Stimulated activated memory B cell treated with anti-CD40 and anti-IgM and Interleukin-4, amounts not matched to agents 10 μg/mL and 1 μg/mL and 100 μg/mL, for 72 hours (primary cell): ENCODE measurements at places on chromosomes 12 and 14.

DNA sequence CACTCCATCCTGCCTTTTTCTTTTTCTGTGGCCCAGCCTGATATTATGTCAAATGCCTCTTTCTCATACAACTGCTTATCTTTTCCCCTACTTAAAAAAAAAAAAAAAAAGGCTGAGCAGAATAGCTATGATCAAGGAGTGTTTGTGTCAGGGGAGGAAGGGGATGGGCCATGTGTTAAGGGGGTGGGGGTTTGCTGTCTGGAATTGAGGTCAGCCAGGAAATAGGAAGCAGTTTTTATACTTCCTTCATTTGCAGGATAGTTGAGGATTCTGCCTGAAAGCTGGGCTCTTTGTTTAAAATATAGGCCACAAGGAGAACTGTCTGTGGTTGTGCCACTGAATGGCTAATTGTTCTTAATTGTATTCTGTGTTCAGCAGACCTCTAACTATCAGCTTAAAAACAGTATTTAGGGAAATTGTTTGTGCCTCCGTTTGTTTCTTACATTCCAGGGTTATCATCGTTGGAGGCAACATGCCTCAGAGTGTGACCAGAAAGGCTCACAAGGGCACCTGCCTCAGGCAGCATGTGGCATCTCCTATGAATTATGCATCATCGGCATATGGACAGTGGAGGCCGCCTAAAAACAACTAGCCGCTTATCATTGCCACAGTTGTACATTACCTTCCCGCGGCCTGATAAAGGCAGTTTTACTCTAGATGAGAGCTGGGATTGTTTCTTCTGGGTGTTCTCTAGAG lies 96.0 kb downstream of the SRGAP1 start:
- H3K36me3 ChIP-seq, result no peaks in the 10 kb centered on the region
- peaks cover 8% of the 10 kb centered on the region for H3K4me1 ChIP-seq
- no peaks in the 10 kb centered on the region for H3K27me3 ChIP-seq
- H3K27ac ChIP-seq, result no peak overlapping the region
- no peak overlapping the region for H3K4me3 ChIP-seq

GRCh38 chr14:42316693-42317092 lies 710.0 kb downstream of the LRFN5 start:
- H3K27me3 ChIP-seq, result no peaks in the 10 kb centered on the region
- H3K4me3 ChIP-seq, result no peak overlapping the region
- no peaks in the 10 kb centered on the region for H3K36me3 ChIP-seq
- no peak overlapping the region for H3K27ac ChIP-seq
- no peaks in the 10 kb centered on the region for H3K4me1 ChIP-seq

DNA sequence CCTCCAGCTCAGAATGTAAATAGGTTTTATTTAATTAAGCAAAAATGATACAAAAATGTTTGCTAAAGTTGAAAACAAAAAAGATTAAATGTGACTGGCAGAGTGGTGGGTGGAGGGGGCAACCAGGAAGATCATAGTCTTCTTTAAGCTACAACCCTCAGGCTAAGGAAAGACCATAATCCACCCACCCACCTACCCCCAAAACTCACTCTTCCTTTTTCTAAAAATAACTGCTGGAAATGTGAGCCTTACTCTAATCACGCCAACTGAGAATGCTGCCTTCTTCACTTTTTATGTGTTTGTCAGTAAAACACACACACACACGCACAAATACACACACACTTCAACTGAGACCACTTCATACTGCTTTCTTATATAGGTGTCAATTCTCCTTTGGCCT lies 230.0 kb upstream of the EGLN3 start:
- no peak overlapping the region for H3K27ac ChIP-seq
- H3K36me3 ChIP-seq, result no peaks in the 10 kb centered on the region
- no peak overlapping the region for H3K4me3 ChIP-seq
- peaks cover 7% of the 10 kb centered on the region for H3K4me1 ChIP-seq
- peaks cover 10% of the 10 kb centered on the region for H3K27me3 ChIP-seq

GRCh38 chr12:17276196-17276595 lies 670.2 kb upstream of the LMO3 start:
- H3K36me3 ChIP-seq, result no peaks in the 10 kb centered on the region
- no peak overlapping the region for H3K27ac ChIP-seq
- no peaks in the 10 kb centered on the region for H3K4me1 ChIP-seq
- H3K4me3 ChIP-seq, result no peak overlapping the region
- no peaks in the 10 kb centered on the region for H3K27me3 ChIP-seq

DNA sequence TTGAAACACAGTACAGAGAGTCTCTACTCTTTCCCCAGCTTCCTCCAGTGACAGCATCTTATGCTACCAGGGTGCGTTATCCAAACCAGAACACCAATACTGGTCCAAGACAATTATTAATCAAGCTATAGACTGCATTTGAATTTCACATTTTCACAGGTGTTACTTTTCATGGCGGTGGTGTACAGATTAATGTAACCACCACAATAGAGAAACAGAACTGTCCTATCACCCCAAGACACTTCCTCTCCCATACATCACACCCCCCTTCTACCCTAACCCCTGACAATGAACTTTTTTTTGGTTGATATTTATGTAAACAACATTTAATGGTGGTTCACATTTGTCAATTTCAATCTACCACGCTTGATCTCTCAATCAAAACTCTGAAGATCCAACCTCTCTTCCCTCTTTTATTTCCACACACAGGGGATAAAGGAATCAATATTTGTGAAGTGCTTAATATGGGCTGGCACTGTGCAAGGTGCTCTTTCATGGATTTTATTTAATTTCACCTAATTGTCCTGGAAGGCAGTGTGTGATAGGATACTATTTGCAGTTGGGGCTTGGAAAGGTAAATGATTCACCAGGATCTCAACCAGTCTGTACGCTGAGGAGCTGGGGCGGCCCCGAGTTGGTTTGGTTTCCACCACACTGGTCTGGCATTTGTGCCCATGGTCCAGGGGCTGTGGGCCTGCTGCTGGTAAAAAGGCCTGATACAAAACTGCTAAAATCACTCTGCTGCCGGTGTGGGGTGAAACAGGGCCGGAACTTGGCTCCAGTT lies 54.6 kb upstream of the DICER1 start:
- no peak for ATAC-seq
- no peaks in the 10 kb centered on the region for H3K27me3 ChIP-seq
- H3K27ac ChIP-seq, result no peak overlapping the region
- H3K4me3 ChIP-seq, result no peak overlapping the region
- H3K36me3 ChIP-seq, result peaks cover 46% of the 10 kb centered on the region

DNA sequence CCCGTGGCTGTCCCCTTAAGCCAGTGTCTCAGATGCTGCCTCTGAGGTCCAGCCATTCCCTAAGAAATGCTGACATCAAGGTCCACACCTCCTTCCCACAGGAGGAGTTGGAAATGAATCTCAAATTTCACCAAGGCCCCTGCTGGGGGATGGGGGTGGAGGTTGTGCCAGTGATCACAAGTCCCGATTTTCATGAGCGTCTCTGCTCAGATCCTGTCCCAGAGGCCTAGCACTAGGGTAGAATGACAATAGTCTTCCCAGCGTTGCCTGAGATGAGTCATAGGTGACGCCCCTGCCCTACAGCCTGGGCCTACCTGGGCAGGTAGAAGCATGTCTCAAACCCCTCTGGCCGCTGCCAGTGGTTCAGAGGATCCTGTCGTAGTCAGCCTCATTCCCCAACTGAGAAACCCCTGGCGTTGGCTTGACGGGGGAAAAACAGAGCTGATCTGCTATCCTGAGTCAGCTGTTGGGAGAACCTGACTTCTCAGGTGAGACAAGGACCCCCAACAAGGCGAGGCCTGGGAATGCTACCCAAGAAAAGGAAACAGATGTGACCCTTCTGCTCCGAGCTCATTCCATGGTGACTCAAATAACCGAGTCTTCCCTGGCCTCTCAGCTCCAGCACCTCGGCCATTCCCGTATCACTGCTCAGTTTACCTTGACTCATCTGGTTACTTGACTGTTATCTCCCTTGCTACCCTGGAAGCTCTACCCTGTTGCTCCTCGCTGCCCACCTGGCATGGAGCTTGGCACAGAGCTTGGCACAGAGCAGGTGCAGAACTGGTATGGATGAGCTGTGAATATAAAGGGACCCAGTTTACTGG lies 21.8 kb upstream of the SPPL3 start:
- H3K36me3 ChIP-seq, result no peaks in the 10 kb centered on the region
- no peak overlapping the region for H3K4me3 ChIP-seq
- no peaks in the 10 kb centered on the region for H3K4me1 ChIP-seq
- no peaks in the 10 kb centered on the region for H3K27me3 ChIP-seq
- H3K27ac ChIP-seq, result no peak overlapping the region

- no peak overlapping the region for H3K4me3 ChIP-seq
- ATAC-seq, result no peak
- H3K27ac ChIP-seq, result no peak overlapping the region
- no peaks in the 10 kb centered on the region for H3K4me1 ChIP-seq
- no peaks in the 10 kb centered on the region for H3K27me3 ChIP-seq
Measured at GRCh38 chr12:99911081-99911480, 73.7 kb downstream of the ANKS1B start.

GRCh38 chr12:52264435-52264825 lies 10.0 kb upstream of the KRT86 start:
- peaks cover 27% of the 10 kb centered on the region for H3K27me3 ChIP-seq
- ATAC-seq, result no peak
- no peaks in the 10 kb centered on the region for H3K4me1 ChIP-seq
- H3K36me3 ChIP-seq, result no peaks in the 10 kb centered on the region
- H3K4me3 ChIP-seq, result no peak overlapping the region
- no peak overlapping the region for H3K27ac ChIP-seq

DNA sequence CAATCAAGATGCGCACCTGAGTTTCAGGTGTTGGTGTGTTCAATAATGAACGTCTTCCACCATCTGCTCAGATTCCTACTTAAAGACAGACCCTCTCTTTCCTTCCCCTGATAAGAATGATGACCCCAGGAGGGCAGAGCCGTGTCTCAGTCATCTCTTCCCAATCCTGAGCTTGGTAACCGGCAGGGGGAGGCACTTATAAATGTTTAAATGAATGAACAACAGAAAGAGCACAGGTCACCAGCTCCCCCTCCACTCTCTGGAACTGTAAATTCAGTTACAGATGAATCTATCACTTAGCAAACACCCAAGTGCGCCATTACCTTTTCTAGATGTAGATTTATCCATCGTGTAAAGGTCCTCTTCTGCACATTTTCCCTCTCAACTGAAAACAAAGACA lies 72.4 kb upstream of the DICER1 start:
- H3K4me3 ChIP-seq, result no peak overlapping the region
- ATAC-seq, result no peak
- no peaks in the 10 kb centered on the region for H3K27me3 ChIP-seq
- H3K4me1 ChIP-seq, result peaks cover 18% of the 10 kb centered on the region
- H3K27ac ChIP-seq, result no peak overlapping the region

GRCh38 chr12:123050331-123050831 lies 69.9 kb downstream of the ARL6IP4 start:
- H3K4me3 ChIP-seq, result no peak overlapping the region
- no peak overlapping the region for H3K27ac ChIP-seq
- H3K4me1 ChIP-seq, result peaks cover 5% of the 10 kb centered on the region
- no peaks in the 10 kb centered on the region for H3K27me3 ChIP-seq
- no peaks in the 10 kb centered on the region for H3K36me3 ChIP-seq

DNA sequence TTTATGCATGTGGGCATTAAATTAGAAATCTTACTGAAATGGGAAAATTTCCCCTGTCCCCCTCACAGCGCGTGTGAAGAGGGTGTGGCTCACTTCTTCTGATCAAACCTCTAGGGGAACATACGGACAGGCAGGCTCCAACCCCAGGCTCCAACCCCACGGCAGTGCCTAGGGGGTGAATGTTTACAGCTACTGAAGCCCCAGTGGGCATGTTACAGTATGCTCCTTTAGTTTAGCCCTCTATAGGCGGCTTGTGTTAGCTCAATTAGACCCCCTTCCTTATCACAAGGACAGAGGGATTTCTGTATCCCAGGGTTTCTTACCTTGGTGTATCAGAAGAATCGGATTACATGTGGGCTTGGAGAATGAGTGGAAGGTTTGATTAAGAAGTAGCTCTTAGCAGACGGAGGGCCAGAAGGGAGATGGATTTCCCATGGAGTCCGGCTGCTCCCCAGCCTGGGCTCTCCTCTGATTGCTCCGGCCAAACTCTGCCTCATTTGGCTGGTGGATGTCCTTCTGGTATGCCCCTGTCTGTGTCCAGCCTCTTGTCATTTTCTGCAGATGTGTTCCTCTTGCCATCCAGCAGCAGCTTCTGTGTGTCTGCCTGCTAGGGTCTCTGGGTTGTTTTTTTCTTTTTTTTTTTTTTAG lies 223.7 kb downstream of the TMTC2 start:
- no peaks in the 10 kb centered on the region for H3K4me1 ChIP-seq
- no peak for ATAC-seq
- no peak overlapping the region for H3K4me3 ChIP-seq
- no peaks in the 10 kb centered on the region for H3K27me3 ChIP-seq
- H3K36me3 ChIP-seq, result no peaks in the 10 kb centered on the region

DNA sequence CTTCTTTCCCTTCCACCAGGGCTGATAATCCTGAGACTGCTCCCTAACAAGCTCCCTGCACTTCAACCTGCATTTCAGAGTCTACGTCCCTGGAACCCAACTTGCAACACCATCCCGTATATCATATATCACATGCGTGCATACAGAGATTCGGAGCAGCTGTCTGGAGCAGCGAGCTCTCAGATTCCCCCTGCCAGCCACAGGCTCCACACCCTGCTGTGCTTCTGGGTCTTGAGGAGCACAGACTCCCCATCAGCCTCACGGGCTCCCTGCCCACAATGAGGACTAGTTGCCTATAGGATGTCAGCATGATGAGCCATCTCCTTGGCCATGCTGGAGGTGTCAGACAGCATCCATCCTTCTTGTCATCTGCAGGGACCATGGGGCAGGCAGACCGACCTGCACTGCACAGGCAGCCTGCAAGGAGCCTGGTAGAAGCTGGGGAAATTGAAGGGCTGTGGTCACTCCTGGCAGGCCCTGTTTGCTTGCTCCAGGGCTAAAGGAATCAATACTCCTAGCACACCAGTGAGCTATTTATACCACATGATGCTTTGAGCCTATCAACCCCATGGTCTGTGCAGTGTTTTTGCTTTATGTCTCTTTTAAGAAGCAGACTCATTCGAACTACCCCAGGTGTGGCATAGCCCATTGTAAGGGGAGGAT lies 19.6 kb upstream of the HDAC7 start:
- peaks cover 34% of the 10 kb centered on the region for H3K4me1 ChIP-seq
- H3K36me3 ChIP-seq, result no peaks in the 10 kb centered on the region
- ATAC-seq, result no peak
- H3K4me3 ChIP-seq, result no peak overlapping the region

- H3K4me3 ChIP-seq, result peak overlapping the region; percentile 12
- H3K27ac ChIP-seq, result peak overlapping the region; percentile 77
- H3K36me3 ChIP-seq, result peaks cover 78% of the 10 kb centered on the region
- H3K4me1 ChIP-seq, result peaks cover 28% of the 10 kb centered on the region
Measured at GRCh38 chr12:107702106-107702505, 16.5 kb downstream of the PWP1 start.
